ENCODE measurements at places on chromosomes 11 and 22.

DNA sequence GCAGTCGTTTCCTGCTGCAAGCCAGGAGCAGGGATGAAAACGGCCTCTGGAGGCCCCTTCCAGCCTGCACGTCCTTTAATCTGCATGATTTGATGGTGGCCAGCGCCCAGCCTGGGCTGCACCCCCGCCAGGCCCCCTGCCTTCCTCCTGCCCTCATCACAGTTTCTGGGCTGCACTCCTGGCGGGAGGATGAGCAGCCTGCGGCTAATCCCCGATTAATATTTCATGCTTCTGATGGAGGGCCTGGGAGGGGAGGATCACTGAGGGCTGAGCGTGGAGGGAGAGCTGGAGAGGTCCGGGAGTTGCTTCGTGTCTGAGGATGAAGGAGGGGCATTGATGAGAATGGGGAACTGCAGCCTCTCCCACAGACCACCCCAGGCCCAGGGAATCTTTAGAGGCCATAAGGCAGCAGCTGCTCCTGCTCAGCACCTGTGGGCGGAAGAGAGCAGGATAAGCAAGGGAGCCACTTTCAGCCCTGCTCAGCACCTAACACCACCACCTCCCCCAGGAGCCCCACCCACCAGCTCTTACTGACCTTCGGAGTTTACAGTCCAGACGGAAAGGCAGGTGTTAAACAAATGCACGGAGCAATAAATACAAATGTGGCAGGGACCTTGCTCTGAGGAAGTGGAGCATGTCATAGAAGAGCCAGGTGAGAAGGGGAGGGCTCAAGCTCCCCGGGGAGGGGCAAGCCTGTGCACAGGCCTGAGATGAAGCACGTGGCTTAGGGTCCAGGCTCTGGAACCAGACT, 135.0 kb upstream of the NECTIN1 start:
- no peak for DNase-seq

GRCh38 chr11:45532546-45532945, 132.9 kb downstream of the CHST1 start:
- no peak for DNase-seq

DNA sequence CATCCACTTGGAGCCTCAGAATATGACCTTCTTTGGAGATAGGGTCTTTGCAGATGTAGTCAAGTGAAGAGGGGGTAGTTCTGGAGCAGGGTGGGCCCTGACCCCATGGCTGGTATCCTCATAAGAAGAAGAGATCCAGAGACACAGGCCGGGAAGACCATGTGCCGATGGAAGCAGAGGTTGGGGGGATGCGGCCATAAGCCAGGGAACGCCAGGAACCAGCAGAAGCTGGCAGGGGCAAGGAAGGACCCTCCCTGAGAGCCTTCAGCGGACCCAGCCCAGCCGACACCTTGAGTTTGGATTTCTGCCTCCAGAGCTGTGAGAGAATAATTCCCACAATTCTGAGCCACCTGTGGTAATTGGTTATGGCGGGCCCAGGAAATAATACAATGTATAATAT, 26.1 kb upstream of the SMIM38 start:
- DNase-seq = no peak

DNA sequence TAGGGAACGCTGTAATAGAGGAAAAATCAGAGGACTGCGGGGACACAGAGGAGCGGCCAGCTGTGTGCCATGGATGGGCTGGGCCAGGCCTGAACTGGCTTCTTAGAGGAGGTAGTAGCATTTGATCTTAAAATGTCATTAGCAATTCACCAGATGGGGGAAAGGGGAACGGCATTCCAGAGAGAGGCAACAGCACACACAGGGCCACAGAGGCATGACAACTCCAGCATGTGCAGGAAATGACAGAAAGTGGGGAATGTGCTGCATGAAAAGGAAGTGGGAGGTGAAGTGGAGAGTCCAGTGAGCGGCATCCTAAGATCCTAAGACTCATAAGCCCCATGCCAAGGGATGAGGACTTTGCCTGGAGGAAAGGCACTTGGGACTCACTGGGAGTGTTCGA, 69.0 kb downstream of the UBASH3B start:
- no peak for DNase-seq

DNA sequence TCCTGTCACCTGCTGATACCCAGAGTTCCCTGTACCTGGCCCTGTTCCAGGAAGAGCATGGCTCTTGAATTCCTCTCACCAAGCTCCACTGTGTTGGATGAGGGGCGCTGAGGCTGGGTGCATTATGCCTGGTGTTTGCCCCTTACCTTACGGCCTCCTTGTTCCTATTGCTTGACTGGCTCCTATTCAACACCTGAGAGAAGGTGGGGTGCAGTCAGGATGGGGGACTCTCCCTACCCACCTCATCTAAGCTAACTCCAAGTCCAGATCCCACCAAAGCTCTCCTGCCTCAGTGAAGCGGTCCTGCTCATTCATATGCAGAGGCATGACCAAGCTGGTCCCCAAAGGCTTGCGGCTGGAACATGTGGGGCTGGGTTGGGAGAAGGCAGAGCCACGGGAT, 35.8 kb upstream of the RIC3 start:
- no peak for DNase-seq

- DNase-seq = no peak
Measured at GRCh38 chr11:69006816-69007215, 6.2 kb downstream of the MRGPRF start.

DNA sequence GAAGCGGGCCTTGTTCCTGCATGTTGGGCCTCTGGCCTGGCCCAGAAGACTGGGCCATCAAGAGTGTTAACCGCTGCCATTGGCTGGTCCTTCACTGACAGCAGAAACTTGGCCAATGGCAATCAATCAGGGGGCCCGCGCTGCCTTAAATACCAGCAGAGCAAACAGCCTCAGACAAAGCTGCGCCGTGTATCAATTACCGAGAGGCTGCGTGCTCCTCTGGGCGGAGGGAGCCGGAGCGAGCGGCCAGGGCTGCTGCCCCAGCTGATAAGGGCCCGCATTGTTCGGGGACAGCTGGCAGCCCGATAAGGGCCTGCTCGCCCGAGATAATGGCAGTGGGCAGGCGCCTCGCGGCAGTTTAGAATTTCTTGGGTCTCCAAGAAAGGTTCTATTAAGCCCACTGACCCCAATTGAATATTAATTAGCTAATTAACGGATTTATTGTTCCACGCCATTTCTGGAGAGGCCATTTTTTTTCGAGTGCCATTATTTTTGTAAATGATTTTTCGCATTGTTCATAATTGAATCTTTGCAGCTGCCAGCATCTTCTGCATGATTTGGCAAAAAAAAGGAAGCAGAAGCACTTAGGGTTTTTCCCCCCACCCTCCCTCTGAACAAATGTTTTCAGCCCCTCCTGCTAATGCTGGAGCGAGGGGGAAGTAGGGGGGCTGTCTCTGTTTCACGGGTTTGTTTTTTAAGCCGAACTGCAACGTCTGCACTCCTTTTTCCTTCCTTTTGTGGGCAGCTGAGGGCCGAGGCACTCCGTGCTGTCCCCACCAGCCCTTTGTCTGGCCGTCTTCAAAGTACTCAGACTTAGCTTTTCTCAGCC, 37.6 kb upstream of the RIC3 start:
- no peak for DNase-seq

DNA sequence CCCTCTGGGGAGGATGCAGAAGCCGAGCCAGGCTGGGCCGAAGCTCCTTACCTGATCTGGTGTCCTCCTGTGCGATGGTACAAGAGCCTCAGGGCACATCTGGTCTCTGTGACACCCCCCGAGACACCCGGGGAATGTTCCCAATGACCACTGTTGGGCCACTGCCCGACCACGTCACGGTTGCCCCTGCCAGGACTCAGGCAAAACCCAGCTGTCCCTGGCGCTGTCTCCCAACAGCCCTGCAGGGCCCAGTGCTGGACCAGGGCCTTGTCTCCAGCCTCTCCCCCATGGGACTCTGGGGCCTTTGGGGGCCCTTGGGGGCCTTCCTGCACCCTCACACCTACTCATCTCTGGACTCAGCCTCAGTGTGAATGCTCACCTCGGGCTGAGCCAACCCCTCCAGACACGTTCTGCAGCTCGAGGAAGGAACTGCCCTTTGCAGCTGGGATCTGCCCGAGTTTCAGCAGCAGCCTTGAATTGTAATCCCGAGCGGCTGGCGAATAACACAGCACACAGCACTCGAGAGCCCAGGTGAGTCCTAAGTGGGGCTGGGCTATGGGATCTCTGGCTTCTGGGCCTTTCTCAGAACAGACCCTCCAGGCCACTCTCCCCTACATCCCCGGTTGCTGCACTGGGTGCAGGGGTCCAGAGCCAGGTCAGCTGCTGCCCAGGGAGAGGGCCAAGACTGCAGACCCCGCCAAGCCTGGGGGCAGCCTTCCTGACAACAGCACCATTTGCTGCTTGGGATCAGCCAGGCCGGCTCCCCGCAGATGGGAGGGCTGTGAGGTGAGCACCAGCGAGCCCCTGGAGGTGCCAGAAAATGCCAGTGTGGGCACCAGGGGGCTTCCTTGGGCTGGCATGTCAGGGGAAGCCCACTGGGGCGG, 39.8 kb downstream of the RTN4R start:
- no peak for DNase-seq

- peak; percentile 75 for DNase-seq
Measured at GRCh38 chr11:6413791-6414201, 5.1 kb downstream of the APBB1 start.

GRCh38 chr11:60431251-60431650, 1.9 kb downstream of the MS4A5 start:
- DNase-seq = no peak

DNA sequence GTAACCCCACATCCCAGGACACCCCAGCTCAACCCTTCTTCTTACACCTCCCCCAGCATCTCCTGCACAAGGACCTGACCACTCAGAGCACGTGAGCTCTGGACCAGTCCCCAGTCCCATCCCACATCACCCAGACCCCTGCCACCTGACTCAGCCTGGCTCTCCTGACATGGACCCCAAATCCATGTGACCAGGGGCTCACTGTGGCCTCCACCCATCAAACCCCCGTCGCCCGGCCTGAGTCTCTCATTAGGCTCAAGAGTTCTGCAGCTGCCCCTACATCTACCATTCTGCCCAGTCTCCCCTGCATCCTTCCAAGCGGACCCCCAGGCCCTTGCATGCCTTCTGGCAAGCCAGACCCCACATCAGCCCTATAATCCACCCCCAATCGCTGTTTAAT, 1.9 kb upstream of the LIF start:
- DNase-seq = no peak

DNA sequence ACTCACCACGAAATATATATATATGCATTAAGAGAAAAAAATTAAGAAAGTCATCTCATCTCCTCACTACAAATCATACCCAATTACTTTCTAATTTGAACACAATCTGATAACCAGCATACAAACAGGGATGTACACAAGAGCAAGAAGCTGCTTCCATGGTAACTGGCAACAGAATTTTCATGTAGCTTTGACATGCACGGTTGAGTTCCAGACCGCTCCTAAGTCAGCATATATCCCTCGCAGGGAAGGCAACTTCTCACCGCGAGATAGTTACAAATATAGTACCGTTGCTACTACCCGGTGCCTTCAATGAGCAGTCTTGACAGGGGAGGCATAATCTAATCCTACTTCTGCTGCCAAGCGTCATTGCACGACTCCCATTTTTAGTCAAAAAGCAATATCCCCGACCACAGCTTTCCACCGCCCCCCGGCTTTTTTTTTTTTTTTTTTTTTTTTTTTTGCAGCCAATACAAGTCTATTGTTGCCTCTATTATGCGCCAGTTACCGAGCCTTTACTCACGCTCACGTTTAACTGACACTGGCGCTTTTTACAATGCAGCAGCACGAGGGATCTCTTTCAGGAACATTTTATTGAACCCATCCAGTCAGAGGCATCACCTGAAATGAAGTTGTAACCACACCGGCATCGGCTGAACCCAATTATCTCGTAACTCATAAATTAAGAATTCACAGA, 2.2 kb downstream of the CADM1 start:
- DNase-seq = no peak

Data from CD4-positive, alpha-beta T cell treated with Interleukin-6 at 100 ng/mL for 8 hours (primary cell).